Stimulated activated CD8-positive, alpha-beta memory T cell treated with anti-CD3 and anti-CD28 coated beads, Interleukin-7, amount 100 ng/mL, for 1 hour (primary cell): ENCODE measurements at places on chromosomes 16 and 17.

DNA sequence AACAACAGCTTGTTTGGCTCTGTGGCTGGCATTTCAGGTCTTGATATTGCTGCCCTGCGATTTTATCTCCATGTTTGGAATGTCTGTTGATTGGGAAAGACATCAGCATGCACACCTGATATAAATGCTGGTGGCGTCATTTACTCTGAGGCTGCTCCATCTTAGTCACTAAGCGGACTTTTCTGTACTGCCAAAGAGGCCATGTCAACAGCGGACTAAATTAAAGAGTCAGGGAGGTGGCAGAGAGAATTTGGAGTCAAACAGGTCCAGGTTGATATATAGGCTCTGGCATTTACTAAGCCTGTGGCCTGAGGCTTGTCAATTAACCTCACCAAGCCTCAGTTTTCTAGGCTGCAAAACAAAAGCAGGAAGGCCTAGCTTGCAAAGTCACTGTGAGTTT lies 6.2 kb downstream of the RBFOX1 start:
- no peak for DNase-seq

DNA sequence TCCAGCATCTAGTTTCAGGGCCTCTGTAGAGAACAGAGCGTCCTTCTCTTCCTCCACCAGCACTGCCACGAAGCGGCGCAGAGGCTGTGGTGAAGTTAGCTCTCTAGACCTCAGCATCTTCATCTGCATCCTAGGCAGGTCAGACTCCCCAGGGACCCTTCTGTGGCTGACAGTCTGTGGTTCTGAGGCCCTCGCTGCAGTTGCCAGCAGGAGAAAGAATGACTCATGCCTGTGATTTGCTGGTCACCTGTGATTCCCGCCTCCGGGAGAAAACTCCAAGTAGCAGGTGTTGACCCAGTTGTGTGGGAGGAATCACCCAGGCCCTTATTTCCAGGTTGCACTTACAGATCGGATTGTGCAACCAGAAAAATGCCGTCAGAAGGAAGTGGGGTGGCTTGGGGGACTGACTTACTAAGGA lies 117.3 kb upstream of the CACNG5 start:
- DNase-seq, result no peak

- no peak for DNase-seq
Measured at GRCh38 chr16:57628008-57628781, at the start of gene ADGRG1. Gene ADGRG1, plus strand, starts transcription at chr16:57628630. Its CDS starts 21,658 bp downstream, at chr16:57650288.

DNA sequence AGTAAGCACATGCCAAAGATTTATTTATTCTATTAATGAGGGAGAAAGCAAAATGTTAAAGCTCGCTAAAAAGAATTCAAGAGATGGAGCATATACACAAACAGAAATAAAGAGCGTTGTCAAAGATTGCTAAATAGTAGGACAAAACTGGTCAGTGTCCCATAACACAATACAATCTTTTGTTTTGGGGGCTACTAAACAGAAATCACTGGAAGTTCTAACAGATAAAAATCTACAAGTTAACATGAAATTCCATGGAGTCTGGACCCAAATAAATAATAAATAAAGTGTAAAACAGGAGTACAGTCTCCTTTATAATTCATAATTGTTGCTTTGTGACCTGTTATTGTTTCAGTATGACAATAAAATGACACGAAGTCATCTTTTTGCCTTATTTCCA lies 115.2 kb upstream of the CNTNAP4 start:
- DNase-seq, result no peak

- DNase-seq, result no peak
Measured at GRCh38 chr17:74598346-74599022, 6.4 kb upstream of the CD300LD start.

DNA sequence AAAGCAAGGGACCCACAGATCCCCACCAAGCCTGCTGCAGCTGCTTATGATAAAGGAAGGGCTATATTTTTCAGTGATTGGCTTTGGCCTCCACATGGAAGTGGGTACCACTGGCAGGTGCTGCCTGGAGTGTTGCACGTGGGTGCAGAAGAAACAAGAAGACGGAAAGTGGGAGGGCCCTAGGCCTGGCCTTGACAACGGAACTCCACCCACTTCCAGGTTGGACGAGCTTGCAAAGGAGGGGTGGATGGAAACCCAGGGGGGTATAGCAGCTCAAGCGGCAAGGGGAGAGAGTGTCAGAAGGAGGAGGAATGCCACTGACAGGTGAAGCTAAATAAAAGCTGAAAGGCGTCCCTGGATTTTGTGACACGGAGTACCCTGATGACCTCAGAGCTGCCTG lies 20.3 kb downstream of the TRIM25 start:
- no peak for DNase-seq

- DNase-seq, result no peak
Measured at GRCh38 chr16:78102122-78102660, 2.7 kb downstream of the WWOX start.

DNA sequence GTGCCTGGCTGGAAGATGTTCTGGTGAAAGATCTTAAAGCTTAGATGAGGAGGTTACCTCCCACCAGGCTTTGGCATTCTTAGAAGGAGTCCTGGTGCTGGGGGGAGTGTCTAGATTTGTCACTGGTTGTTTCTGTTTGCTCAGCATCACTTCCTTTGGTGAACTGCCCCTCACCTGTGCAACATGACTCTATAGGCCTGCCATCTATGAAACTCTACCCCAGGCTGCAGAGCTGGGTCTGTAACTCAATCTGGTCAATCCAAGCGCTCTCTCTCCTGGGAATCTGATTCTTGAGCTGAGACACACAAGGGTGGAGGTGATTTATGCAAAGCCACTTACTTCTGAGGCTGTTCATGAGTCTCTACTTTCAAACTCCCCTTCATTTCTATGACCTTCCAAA lies 399.4 kb downstream of the NPIPA7 start:
- DNase-seq, result no peak

- DNase-seq, result peak; percentile 17
Measured at GRCh38 chr17:3004150-3004801, 59.1 kb downstream of the OR1D5 start.
